ENCODE measurements at places on chromosomes 16 and 17.
A peak's percentile ranks its signal among the peaks of the same experiment; 100 is the strongest.

- no peak for DNase-seq
Measured at GRCh38 chr17:67438667-67439066, 61.6 kb downstream of the PITPNC1 start.

DNA sequence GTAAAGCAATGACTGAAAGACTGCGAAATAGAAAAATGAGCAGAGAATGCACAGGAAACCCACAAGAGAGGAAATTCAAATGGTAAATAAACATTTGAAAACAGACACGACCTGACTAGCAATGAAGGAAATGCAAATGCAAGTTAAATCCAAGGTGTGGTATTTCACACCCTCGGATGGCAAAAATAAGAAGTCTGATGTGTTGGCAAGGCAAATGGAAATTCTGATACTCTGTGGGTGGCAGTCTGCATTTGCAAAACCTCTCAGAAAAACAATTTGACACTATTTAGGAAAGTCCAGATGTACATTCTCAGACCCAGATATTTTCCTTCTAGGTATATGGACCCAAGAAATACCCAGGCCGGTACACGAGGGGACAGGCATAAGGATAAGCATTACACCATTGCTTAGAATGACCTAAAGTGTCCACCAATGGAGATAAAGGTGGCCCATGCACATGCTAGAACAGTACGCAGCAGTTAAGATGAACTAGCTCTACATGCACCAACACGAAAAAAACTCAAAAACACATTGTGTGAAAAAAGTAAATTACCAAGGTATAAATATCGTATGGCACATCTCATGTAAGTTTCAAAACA, 116.7 kb downstream of the GAS7 start:
- DNase-seq: peak; percentile 14

DNA sequence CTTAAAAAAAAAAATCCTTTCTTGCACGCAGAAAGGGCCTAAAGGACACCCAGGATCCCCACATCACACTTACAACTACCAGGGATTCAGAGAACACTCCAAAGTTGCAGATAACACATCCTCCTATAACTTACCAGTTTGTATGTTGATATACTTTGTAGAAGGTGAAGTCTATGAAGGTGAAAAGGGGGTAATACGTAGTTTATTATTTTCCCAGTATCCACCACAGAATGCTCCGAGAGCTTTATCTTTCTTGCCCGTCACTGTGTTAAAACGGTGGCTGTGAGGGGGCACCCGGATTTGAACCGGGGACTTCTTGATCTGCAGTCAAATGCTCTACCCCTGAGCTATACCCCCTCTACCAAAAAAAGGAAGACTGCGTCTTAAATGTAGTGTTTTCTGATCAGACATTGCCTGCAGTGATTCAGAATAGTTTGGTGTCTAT, 7.9 kb upstream of the RPL23 start:
- DNase-seq: no peak

DNA sequence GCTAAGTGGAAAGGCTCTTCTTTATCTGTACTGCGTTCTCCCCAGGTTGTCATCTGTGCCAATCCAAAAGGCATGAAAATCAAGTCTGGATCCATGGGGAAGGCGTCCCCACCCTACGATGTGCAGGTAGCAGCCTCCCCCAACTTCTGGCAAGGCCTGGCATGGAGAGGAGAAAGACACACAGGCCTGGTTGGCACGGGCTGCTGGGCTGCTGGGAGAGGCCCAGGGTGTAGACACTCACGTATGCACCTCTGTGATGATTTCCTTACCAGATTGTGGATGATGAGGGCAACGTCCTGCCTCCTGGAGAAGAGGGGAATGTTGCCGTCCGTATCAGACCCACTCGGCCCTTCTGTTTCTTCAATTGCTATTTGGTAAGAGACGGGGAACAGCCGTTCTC, 20.4 kb upstream of the ACSM2A start:
- DNase-seq: no peak

- DNase-seq: no peak
Measured at GRCh38 chr16:1820096-1820945, 6.3 kb downstream of the HAGH start.

DNA sequence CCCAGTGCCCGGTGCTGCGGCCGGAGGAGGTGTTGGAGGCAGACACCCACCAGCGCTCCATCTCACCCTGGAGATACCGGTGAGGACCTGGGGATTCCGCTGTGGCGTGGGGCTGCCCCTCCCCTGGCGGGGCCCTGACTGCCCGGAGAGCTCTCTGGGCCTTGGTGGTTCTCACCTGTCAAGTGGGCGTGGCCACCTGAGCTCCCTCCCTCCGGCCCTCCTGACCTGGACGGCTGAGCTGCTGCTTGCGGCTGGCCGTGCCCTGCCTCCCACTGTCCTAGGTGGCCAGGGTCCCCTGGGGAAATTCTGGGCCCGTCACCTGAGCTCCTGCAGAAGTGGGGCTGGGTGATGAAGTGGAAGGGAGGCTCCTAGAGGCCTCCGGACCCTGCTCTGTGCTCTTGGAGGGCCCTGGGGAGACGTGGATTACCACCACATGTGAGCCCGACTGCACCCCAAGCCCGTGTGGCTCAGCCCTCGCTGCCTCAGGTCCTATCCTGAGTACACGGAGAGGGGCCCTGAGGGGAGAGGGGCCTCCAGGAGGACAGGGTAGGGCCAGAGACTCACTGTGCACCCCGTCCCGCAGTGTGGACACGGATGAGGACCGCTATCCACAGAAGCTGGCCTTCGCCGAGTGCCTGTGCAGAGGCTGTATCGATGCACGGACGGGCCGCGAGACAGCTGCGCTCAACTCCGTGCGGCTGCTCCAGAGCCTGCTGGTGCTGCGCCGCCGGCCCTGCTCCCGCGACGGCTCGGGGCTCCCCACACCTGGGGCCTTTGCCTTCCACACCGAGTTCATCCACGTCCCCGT, 1.1 kb downstream of the IL17C start:
- DNase-seq: no peak

DNA sequence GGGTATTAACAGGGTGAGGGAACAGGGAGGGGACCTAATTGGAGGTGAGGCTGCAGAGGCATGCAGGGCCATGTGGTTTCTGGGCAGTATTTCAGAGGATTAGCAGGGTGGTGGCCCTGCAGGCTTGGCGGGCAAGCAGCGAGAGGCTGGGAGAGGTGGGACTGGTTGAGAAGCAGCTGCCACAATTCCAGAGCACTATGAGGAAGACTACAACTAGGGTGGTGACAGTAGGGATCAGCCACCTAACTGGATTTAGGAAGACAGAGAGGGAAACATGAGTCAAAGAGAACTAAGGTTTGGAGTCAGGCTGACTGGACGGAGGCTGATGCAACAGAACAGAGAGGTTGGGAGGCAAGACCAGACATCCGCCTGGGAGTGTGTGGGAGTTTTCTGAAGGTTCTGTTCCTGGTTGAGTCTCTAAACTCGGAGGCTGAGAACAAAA, 12.3 kb downstream of the ALOXE3 start:
- DNase-seq: no peak

GRCh38 chr16:10205688-10206087, 23.5 kb upstream of the GRIN2A start:
- no peak for DNase-seq

- no peak for DNase-seq
Measured at GRCh38 chr17:56481659-56482058, 111.8 kb upstream of the NOG start.

GRCh38 chr16:71440669-71441347, 1.0 kb downstream of the TLE7 start:
- no peak for DNase-seq

- DNase-seq: no peak
Measured at GRCh38 chr17:50146230-50146926, 4.1 kb downstream of the PPP1R9B start.

DNA sequence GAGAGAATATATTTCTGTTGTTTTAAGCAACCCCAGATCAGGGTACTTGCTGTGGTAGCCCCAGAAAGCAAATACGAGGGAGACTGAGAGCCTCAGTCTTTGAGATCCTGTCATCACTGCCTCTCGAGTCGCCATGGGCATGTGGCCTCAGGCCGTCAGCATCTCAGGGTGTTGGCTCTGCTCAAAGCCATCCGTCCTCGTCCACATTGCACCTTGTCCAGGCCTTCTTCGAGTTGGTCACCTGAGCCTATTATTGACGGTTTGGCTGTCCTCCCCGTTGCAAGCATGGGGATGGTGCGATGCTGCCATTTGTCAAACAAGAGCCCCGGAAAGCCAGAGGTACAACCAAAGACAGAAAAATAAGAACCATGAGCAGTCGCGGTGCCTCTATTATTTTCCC, 136.9 kb downstream of the IRF8 start:
- no peak for DNase-seq

DNA sequence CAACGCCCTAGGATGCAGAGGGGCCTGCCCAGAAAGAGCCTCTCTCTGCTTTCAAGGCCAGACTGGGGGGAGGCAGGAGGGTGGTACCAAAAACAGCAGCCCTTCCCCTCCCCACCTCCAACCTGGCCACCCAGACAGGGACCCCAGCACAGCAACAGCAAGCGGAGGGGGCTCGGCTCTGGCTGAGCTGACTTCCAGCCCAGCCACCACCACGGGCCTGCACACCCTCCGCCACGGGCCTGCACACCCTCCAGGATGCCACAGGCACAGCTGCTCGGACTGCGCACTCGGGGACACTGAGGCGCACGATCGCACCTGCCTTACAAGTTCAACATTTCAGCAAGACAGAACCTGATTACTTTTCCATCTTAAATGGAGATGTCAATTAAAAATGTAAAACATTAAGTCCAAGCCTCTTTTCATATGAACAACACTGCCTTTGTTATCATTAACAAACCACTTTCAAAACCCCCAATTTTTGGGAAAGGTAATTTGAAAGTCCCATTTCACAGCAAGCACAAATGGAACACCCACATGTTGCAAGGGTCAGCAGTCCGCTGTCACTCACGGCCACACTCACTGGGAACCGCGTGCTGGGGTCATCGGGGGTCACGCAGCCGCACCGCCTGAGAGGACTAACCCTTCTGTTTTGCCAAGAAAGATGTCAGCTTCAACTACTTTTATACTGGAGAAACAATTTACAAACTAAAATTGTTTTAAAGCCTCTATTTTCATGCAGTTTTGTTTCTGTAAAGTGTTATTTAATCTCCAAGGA, 76.4 kb downstream of the ANKRD11 start:
- no peak for DNase-seq

DNA sequence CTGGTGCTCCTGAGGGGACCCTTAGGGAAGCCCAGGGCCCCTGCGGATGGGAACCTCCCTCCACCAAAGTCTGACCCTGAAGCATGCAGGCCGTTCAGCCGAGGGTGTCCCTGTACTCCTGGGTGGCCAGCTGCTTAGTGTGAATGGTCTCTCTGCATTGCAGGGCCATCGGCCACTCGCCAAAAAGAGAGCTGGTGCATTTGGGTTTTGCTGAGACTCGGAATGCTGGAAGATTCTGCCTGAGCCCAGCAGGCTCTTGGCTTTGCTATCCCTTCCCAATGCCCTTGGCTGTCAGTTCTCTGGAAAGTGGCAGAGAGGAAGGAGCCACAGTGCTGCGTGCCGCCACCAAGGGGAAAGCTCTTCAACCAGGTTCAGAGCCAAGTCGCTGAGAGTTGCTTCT, 2.8 kb downstream of the MEOX1 start:
- no peak for DNase-seq

- DNase-seq: no peak
Measured at GRCh38 chr16:69324013-69324531, 6.3 kb downstream of the PDF start.

GRCh38 chr16:4288148-4288921, 15.5 kb upstream of the TFAP4 start:
- peak; percentile 60 for DNase-seq

DNA sequence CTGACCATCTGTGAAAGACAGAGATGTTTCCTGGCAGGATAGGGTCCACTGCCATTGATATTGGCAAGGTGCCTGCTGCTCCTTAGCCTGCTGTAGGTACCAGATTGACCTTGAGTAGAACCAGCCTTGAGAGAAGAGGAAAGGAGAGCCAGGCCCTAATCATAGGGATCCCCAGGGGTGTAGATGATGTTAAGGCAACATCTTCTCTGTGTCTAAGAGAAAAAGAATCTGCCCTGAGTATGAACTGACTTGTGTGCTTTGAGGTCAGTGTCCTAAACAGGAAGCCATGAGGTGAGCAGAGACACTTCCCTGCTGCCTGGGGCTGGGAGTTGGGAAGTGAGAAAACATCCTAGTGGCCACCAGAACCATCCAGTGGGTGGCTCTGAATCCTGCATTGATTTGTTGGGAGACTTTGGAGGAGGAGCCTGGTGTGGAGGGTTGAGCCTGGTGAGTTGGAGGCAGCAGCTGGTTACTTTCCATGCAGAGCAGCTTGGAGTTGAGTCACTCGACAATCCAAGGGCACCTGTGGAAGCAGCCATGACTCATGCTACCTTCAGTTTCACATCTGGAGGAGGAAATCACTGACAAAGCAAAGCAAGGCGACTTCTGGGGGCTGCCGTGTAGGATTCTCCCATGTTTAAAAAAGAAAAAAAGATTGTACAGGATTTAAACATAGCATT, 47.8 kb downstream of the BMERB1 start:
- DNase-seq: peak; percentile 3

DNA sequence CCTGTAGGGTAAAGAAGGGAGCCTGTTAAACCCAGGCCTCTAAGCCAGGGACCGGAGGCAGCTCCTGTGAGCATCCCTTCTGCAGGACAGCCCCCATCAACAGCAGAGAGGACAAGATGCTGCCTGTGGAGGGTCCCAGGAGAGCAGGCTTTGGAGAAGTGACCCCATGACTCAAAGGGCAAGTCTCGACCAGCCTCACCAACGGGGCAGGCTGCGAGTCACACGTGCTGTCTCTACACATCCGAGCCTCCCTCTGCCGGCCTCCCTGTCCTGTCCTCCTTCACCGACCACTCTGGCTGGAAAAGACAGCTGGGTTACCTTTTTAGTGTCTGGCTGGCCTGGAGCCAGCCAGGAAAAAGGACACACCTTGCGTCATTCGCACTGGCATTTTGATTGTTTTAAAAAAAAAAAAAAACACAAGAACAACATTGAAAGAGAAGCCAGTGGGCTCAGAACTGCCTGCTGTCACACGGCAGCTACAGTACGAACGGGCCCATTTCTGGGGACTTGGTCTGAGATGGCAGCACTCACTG, 74.5 kb upstream of the RCVRN start:
- DNase-seq: no peak

DNA sequence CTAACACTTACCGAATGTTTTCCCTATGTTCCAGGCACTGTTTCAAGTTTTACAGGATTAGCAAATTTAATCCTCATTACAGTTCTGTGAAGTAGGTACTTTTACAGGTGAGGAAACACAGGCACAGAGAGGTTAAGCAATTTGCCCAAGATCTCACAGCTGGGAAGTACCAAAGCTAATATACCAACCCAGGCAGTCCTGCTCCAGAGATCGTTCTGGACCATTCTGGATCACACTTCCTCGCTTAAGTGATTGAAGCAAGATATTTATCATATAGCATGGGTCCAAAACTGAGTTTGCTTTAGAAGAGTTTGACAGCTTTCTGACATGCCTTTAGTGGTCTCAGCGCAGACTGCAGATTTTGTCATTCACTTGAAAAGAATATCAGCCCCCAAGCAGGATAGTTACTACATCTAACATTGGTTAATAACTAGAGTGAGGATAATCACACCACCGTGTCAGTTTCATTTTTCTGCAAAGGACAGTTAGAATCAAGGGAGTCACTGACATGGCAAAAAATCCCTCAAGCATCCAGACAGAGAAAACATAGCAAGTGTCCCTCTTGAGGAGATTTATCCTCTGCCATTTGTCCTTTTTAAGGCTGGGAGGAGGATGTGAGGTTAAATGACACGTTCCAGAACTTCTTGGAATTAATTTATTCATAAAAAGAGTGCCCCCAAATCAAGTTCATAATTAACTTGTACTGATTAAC, 5.1 kb downstream of the HS3ST3B1 start:
- DNase-seq: no peak

GRCh38 chr16:70526403-70526802, 2.8 kb downstream of the SF3B3 start:
- DNase-seq: no peak

Measured in activated CD8-positive, alpha-beta memory T cell treated with anti-CD3 and anti-CD28 coated beads for 4 hours (primary cell).